Fibroblast of skin of abdomen (primary cell): ENCODE measurements at places on chromosomes 5 and 9.

DNA sequence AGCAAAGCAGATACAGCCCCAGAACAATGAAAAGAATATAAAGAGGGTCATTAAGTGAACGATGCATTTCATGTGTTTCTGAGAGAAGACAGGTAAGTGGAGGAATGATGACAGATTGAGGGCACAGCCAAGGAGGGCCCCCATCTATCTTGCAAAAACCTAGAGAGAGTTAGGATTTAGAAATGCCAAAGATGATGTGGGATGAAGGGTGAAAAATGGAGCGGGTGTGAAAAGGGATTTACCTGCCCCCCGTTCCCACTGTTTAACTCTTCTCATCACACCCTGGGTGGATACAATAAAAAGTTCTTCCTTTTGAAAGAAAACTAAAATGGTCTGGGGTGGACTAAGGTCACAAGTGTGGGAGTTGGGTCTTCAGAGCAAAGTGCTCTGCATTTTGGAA lies 18.5 kb upstream of the PPP2R2B start:
- no peak for DNase-seq

DNA sequence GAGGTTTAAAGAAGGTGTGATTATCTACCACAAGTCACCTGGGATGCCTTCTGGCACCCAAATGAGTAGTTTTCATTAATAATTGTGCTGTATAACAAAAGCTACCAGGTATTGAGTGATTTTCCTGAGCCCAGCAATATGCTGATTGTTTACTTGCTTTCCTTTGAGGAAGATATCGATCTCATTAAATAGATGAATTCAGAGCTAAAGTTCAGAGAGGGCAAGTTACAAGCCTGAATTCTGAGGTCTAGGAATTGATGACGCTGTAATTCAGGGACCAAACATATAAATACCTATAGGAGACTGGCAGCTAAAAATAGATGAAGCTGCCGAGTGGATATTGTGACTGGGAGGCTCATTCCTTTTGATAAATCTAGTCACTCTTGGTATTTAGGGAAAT lies 1.1 kb downstream of the ERCC6L2 start:
- DNase-seq: peak; percentile 18

- DNase-seq: no peak
These were observed 51.7 kb downstream of the DRD1 start for GRCh38 chr5:175392236-175392635.

- no peak for DNase-seq
These were observed 123.9 kb upstream of the SLIT3 start for GRCh38 chr5:169424670-169425378.

GRCh38 chr5:93654676-93655075 lies 71.7 kb downstream of the NR2F1 start:
- DNase-seq: no peak

- no peak for DNase-seq
These were observed 769.3 kb downstream of the TLR4 start for GRCh38 chr9:118473521-118473920.

- no peak for DNase-seq
These were observed 146.3 kb downstream of the CHSY3 start for GRCh38 chr5:130050585-130050984.

DNA sequence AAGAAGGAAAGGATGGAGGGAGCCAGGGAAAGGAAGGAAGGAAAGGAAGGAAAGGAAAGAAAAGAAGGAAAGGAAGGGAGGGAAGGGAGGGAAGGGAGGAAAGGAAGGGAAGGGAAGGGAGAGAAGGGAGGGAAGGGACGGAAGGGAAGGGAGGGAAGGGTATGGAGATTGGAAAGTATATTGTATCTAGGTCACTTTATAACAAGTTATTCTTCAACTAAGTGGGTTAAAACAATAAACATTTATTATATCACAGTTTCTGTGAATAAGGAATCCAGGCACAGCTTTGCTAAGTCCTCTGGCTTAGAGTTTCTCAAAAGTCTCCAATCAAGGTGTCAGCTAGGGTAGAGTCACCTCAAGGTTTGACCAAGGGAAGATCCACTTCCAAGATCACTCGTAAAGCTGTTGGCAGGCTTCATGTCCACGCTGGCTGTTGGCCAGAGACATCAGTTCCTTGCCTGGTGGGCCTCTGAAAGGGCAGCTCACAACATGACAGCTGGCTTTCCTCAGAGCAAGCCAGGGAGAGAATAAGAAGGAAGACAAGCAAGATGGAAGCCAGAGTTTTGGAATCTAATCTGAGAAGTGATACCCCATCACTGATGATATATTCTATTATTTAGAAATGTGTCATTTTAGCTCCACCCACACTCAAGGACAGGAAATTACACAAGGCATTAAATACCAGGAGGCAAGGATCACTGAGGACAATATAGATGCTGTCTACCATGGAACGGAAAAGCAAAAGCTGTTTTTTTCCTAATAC lies 105.1 kb downstream of the DEPDC1B start:
- DNase-seq: no peak

DNA sequence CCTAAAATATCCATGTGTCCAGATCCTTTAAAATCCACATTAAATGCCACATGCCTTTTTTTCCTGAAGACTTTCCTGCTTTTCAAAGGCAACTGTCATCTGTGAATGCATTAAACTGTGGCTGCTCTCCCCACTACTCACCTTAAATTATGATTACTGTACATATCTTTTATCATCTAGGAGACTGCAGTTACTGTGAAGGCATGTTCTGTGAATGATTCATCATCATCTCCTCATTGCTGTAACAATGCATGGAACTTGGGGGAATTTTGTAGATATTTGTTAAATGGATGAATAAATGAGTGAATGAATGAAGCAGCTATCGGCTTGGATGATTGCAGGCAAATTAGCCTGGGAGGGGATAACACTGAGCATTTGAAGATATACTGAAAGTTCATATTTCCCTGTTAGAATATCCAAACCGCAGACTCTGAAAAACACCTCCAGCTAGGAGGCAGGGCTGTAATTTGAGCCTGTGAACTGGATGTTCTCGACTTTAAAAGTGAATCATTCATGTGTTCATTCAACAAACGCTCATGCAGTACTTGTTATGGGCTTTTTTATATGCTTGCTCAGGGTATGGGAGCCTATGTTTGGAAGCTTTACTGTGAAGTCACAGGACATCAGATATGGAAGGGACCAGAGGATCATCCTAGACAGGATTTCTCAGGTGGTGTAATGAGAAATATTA lies 519.2 kb downstream of the KIF4B start:
- peak; percentile 40 for DNase-seq

DNA sequence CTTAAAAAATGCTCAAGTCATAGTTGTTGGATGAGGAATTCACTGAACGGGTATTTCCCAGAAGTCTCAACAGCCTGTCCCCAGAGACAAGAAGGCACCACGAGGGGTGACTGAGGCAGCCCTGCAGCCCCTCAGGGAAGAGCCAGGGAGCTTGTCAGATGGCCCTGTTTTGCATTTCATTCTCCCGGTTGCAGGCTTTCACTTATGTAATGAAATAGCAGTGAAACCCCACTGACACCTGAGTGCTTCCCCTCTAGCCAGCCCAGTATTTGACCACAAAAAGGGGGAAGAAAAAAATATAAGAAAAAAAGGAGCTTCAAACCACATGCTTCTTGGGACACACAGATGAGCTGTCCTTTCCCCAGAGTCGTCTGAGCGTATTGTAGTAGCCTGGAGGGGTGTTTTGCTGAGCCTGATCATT lies 75.3 kb upstream of the IL12B start:
- DNase-seq: no peak

DNA sequence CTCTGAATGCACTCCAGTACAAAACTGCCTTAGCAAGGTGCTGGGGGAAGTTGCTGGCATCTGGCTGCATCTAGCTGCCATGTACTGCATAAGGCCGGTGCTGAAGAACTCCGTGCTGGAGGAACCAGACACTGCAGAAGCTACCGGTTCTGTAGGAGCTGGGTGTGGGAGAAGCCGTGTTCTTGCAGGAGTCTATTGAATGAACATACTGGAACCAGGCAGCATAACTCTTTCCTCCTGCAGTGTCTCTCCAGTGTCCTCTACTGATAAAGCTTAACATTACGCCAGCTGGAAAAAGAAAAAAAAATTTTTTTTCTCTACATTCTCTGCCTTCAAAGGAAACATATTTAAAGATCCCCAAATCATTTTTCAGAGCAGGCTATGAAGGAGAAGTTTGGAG lies 38.5 kb downstream of the VPS13A start:
- DNase-seq: peak; percentile 34

GRCh38 chr5:35320029-35320428 lies 89.7 kb upstream of the PRLR start:
- DNase-seq: no peak

GRCh38 chr9:136944212-136944518 lies 373 bp downstream of the FBXW5 start:
- peak; percentile 54 for DNase-seq

DNA sequence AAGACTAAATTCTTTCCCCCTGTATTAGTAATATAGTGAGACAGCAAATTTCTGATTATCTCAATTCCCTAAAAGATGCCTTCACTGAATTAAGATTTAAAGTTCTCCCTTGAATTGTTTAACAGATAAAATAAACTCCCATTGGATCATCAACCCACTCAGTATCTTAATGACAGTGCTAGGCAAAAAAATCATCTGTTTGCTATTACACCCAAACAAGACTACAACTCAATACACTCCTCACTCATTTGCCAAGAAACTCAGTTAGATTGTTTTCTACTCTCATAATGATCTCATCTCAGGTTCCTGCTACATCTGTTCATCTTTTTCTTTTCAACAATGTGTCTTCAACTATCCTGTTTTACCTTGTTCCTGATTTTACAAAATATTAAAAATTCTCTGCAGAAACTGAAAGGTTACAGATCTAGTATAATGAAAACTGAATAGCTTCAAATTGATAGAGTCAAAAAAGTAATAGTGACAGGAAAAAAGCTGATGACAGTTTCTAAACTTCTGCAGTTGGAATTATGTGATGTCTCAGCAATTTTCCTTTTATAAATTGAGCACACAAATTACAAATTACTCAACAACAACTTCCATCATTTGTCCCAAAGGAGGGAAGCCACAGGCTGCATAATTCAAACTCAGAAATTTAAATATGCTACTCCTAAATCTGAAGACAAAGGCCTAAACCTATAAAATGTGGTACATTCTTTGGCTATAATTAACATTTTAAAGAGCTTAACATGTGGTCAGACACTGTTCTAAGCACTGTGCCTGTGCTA lies 39.4 kb downstream of the HOMER1 start:
- DNase-seq: peak; percentile 32

DNA sequence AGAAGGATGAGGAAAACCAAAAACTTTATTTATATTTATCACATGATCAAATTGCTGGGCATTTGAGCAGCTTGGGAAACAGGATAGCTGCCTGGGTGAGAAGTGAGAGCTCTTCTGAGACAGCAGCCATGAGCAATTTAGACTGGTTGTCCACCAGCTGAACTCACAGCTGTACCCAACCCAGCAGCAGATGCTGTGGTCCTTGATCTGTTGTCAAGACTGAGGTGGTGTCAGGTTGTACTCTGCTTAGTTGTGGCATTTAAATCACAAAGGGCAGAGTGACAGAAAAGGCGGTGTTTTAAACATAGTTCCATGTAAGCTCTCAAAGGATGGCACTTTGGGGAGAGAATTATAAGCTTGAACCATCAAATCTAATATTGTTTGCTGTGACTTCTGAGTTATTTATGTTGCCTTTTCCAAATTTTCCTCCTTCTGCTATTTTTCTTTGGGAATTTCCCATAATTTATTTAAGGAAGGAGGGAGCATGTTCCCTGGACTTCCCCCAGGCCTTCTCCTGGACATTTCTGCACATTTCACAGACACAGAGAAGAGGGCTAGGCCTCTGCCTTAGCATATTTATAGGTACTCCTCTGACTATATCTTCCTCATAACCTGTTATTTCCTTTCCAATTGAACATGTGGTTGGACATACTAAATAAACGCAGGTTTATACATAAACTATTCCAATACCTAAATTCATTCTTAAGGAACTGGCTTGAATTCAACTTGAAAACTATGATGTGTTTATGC lies 117.7 kb upstream of the FER start:
- DNase-seq: no peak

DNA sequence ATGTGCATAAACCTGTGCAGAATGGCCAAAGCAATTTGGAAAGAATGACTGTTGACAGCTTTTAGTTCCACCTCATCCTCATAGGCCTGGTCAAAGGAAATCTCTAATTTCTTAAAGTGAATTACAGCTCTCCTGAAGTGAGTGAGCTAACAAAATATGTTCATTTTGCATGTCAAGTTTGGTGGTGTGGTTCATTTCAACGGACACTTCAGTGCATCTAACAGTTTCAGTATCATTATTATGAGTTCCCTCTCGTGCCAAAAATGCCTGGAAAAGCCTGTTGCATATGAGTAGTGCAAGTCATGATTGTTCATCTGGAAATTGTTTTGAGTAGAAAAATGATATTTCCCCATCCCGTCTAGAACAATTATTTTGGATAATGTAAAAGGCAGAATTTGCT lies 53.2 kb upstream of the HMHB1 start:
- peak; percentile 79 for DNase-seq

DNA sequence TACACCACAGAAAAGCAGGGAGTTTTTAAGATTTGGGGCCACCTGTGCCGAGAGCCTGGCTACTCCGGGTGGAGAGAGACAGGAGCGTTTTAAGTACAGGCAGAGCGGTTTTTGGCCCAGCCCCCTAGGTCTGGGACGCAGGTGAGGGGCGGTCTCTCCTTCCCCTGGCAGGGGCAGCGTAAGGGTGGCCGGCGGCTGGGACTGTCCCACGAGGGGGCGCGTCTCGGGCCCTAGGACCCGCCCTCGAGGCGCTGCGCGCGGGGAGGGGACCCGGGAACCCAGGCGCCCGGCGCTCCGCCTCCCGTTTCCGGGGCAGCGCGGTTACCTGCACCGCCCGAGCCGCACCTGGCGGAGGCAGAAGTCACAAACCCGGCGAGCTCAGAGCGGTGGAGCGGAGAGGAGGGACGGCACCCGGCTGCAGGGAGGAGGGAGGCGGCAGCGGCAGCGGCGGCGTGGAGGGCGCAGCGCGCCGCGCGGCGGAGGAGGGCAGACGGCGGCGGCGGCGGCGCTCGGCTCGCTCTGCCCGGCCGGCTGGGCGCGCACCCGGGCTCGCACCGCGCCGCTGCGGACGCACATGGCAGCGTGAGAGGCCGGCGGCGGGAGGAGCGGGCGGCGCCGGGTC lies at the start of gene WWC1:
Gene WWC1, plus strand, starts transcription at position 304 of the 622 bp plus-strand sequence. CDS start 508 bp downstream, outside the sequence.
- DNase-seq: peak; percentile 32

DNA sequence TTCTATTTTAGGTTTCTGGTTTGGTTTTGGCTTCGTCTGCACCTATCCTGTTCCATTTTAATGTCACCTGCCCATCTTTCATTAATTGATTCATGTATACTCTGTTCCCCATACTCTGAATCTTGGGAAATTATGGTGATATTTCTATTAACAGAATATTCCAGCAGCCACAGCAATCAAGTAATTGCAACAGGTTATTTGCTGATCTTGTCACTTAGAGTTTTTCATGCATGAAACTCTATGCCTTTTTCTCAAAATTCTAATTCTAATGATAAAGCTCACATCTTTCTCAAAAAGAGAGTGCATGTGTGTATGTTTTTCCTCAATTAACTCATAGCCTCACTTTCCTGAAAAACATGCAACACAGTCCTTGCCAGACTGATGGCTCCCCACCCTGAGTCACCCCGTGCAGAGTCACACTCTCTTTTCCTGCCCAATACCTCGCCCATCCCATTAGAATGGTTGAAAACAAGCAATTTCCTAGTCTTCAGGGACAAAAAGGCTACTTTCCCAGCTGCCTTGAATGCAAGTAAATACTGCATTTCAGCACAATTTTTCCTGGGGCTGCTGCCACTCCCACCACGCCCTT lies 15.6 kb downstream of the GFRA3 start:
- DNase-seq: no peak

GRCh38 chr5:177113566-177114424 lies 19.8 kb upstream of the NSD1 start:
- peak; percentile 62 for DNase-seq
